ENCODE measurements at places on chromosomes 5 and 9.

DNA sequence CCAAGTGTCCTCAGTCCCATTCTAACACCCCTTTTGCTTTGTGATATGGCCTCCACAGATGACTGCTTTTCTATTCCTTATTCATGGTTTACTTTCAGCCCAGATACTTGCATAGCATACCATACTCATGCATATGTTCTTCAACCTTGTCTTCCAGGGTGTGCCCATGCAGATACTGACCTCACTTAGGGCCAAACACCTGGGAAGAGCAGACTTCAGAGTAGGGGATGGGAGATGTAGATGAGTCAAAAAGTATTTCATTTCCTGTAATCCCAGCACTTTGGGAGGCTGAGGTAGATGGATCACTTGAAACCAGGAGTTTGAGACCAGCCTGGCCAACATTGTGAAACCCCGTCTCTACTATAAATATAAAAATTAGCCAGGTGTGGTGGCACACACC, 58.3 kb downstream of the NRG2 start:
- no peak for DNase-seq

DNA sequence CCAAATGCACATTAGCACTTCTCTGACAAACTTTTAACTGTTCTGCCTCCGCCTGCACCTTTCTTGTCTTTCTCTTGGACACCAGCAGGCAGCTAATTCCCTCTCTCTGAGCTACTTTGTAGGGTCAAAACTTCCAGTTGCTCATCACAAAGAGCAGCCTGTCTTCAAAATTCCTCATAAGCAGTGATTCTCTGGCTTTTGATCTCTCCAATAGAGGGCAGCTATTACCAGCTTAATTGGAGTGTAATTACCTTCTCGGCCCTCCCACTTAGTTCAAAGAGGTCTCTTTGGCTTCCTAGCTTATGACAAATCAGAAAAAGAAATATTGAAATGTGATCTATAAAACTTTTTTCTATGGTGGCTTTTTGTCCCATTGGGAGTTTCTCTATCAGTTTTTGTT, 43.6 kb upstream of the RAD23B start:
- DNase-seq: no peak

DNA sequence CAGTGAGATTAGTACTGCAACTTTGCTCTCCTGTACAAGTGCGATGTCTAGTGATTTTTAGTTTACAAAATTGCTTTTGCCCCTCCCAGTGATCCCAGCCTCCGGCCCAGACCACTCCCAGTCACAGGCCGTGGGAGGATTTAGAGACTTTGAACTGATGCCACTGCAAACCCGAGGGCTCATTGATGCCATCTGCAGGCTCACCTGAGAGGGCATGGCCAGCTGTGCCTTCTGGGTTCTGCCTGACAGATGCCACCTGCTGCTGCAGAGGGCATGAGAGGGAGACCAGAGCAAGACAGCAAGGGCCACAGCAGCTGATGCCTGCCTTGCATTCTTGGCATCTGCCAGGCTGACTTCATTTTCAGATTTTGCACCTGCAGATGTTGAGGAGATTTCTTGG, 593.8 kb downstream of the CDK5RAP2 start:
- DNase-seq: no peak

DNA sequence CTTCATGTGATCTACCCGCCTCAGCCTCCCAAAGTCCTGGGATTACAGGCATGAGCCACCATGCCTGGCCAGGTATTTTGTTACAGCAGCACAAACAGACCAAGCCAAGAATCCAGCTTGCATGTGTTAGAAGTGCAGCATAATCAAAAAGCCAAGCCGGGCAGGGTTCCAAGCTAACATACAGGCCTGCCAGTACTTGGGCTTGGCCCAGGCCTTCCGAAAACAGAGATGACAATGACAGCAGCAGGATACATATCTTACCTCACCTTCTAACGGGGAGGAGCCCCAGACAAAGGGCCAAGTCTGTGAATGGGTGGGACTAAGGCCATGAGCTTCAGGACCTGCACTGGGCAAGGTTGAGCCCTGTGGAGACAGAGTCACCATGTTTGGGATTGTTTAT, 91.4 kb upstream of the ZNF462 start:
- no peak for DNase-seq

DNA sequence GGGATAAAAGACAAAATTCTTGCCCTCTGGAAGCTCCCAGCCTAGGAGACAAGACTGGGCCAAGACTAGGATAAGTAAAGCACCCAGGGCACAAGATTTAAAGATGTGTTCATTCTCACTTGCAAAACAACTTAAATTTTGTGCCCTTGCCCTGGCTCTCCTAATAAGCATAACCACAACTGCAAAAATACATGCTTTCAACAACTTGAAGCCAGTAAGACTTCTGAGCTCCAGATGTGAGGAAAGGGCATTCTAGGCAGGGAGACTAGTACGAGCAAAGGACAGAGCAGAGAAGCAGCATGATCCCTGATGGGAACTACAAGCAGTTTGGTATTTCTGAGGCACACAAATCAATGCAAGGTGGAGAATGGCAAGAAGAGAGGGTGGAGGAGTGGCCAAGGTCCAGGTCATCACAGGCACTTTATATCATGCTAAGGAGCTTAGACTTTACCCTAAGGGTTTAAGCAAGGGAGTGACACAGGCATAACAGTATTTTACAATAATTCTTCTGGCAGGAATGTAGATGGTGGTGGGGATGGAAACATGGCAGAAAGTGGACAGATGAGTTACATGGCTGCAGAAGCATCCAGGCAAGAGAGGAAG, 30.1 kb upstream of the SIL1 start:
- no peak for DNase-seq

DNA sequence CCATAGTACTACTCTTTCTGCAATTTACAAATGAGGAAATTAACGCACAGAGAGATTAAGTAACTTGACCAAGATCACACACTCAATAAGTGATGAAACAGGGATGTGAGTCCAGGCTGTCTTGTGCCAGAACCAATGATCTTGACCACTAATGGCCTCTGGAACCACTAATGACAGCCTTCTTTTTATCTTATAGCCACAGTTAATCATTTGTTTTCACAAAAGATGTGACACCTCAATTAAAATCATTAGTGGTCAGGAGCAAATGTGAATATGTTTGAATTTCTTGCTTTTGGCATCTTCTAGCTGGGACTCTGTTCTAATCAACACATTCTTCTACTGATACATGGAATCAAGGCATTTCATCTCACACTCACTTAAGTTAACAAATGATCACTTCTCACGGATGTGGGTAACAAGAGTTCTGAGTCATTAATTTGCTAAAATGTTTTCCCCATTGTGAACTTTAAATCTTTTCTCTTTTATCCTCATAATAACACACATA, 102.7 kb upstream of the CD180 start:
- no peak for DNase-seq

GRCh38 chr5:77218263-77218662, 7.8 kb downstream of the PDE8B start:
- no peak for DNase-seq

GRCh38 chr9:99593610-99594009, 228.1 kb upstream of the NR4A3 start:
- DNase-seq: no peak

GRCh38 chr5:7759951-7760580, 90.9 kb downstream of the CFAP90 start:
- DNase-seq: no peak

DNA sequence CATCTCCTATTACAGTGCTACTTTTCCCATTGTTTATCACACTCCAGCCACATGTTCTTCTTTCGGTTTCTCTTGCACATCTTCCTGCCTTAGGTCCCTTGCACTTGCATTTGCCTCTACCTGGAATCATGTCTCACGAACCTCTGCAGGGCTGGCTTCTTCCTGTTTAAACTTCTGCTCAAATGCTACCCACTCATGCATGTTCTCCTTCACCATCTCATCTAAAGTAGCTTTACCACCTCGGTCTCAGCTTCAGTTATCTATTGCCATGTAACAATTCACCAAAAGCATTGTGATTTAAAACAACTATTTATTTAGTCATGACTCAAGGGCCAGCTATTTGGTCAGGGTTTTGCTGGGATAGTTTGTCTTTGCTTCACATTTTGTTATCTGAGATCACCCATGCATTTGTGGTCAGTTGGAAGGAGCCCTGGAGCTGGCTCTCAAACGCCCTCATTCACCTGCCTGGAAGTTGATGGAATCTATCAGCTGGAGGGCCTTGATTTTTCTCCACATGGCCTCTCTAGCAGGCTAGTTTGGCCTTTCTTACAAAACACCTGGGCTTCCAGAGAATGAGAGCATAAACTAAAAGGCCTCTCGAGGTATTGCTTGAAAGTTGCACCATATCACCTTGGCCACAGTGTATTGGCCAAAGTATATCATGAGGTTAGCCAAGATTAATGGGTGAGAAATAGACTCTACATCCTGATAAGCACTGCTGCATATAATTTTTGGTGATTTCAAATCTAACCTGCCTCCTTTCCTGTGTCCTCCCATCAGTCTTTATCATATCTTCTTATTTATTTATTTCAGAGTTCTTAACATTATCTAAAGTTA, 21.4 kb downstream of the SPINK1 start:
- no peak for DNase-seq

- no peak for DNase-seq
Observed at GRCh38 chr5:119021149-119021732, 32.9 kb upstream of the DTWD2 start.

DNA sequence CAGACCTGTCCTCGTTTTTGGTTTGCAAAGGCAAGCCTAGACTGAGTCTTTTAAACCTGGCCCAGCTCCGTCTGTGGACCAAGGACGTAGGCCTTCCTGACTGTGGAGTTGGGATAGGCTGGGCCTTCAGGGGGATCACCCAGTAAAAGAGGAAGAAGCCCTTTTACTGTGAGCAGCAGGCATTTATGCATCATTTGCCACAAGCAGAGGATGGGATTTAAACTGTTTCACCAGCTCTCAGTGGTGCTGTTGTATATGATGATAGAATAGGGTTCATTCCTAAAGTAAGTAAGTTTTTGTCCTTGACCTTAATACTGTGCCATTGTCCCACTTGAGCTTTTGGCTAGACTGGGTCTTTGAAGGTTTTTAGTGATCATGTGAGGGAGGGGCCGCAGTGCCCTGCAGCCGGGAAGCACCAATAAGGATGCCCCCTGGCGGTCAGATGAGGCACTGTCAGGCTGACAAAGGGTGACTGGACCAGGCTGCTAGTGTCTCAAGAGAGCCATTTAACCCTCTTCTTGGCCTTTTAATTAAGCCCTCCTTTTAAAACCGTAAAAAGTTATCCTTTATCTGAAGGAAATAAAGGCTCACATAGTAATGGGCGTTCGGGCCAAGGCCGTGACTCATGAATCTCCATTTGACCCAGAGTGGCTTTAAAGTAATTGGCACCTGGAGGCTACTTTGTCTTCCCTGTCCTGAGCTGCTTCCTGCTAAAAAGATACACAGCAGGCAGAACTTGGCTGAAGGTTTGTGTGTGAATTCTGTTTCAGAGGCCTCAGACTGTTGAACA, 74.0 kb downstream of the UBAP1 start:
- peak; percentile 50 for DNase-seq

Data from activated CD4-positive, alpha-beta T cell treated with anti-CD3 and anti-CD28 coated beads for 24 hours (primary cell).